ENCODE measurements at places on chromosomes 13 and 19.

- DNase-seq: no peak
Observed at GRCh38 chr13:40159736-40160135, 504.3 kb downstream of the COG6 start.

GRCh38 chr13:26968431-26969341, 202.9 kb downstream of the USP12 start:
- no peak for DNase-seq

GRCh38 chr13:46146898-46147297, 35.1 kb downstream of the LCP1 start:
- DNase-seq: no peak

DNA sequence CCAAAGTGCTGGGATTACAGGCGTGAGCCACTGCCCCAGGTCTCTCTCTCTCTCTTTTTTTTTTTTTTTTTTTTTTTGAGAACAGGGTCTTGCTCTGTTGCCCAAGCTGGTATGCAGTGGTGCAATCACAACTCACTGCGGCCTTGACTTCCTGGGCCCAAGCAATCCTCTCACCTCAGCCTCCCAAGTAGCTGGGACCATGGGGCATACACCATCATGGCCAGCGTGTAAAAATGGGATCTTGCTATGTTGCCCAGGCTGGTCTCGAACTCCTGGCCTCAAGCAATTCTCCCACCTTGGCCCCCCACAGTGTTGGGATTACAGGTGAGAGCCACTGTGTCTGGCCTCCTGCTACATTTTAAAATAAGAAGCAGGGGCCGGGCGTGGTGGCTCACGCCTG, 19.1 kb upstream of the FBN3 start:
- DNase-seq: no peak

GRCh38 chr19:18903156-18904037, 7.4 kb upstream of the CERS1 start:
- DNase-seq: no peak

GRCh38 chr19:14979476-14980255, at the start of gene SLC1A6:
Gene SLC1A6, minus strand, starts transcription at chr19:14979864. Its CDS starts 6,954 bp downstream, at chr19:14972910.
- DNase-seq: no peak

DNA sequence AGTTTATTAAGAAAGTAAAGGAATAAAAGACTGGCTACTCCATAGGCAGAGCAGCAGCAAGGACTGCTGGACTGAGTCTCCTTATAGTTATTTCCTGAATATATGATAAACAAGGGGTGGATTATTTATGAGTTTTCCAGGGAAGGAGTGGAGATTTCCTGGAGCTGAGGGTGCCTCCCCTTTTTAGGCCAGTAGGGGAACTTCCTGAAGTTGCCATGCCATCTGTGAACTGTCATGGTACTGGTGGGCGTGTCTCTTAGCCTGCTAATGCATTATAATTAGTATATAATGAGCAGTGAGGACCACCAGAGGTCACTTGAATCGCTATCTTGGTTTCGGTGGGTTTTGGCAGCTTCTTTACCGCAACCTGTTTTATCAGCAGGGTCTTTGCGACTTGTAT, 13.5 kb downstream of the ZSCAN5A start:
- DNase-seq: no peak

- DNase-seq: no peak
Observed at GRCh38 chr13:105991622-105992277, 543.7 kb downstream of the EFNB2 start.

- DNase-seq: no peak
Observed at GRCh38 chr13:29583073-29583785, 12.3 kb downstream of the SLC7A1 start.

- no peak for DNase-seq
Observed at GRCh38 chr13:52395704-52396103, 10.3 kb downstream of the THSD1 start.

GRCh38 chr13:44667943-44668342, 91.8 kb upstream of the TSC22D1 start:
- DNase-seq: no peak

DNA sequence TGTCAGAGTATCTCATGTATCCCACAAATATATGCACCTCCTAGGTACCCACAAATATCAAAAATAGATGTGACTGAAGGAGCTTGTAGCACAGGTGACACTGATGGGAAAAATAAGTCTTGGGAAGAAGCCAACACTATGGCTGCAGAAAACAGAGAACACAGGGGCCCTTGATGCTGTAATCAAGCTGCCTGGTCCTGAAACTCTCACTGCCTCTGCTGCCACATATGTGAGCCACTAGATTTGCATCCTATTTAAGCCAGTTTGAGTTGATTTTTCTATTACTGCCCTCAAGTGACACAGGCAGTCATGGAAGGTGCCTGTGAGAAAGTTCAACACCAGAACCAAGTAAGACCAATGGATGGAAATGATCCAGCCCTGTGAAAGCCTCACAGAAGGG, 720.8 kb downstream of the UQCRFS1 start:
- no peak for DNase-seq
